ENCODE measurements at places on chromosomes 4 and X. TPM values are rescaled to one million over a fixed set of nuclear protein-coding genes. Genes with fewer than 3 reads are reported as not detected.

DNA sequence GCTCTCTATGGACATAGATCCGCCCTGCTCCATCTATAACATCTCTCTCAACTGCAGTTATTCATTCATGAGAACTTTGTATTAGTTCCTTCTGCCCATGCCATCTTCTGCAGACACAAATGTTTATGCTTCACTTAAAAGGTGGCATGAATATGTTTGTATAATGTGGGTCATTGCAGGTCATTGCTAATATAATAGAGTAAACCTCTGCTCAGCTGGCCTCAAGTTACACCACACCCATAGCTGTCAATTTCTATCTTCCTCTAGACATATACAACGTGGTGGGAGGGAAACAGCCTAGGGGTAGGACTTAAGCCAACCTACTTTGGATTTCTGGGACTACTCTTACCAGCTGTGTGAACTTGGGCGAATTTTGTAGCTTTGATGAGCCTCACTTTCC is 129.8 kb downstream of the ATXN3L start:
- no peaks in the 10 kb centered on the region for H3K4me1 ChIP-seq
- H3K4me3 ChIP-seq = no peak overlapping the region
- no peaks in the 10 kb centered on the region for H3K27me3 ChIP-seq
- no peak for DNase-seq

PAGE5 gene
- 1.1 TPM for total RNA-seq

ITM2A gene
- 106 TPM for total RNA-seq

DNA sequence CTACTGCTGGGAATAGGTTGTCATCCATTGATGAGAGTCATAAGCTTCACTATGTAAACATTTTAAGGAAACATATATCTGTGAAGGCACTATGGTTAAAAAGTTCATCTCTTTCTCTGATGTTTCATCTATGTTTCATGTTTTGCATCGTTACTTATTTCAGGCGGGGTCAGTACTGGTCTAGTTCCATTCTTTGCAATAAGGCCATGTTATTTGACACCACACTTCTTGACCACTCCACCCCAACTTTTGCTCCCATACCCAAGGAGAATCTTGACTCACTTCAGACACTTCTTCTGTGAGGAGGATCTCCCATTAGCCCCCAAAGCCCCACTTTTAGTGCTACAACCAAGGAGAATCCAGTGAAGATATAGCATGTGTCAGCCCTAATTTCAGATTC is 119.4 kb downstream of the GRIA3 start:
- DNase-seq = no peak
- no peaks in the 10 kb centered on the region for H3K4me1 ChIP-seq
- no peaks in the 10 kb centered on the region for H3K36me3 ChIP-seq
- no peak overlapping the region for H3K4me3 ChIP-seq
- no peak overlapping the region for H3K27ac ChIP-seq
- no peaks in the 10 kb centered on the region for H3K27me3 ChIP-seq

PIGA gene
- total RNA-seq = 21.7 TPM

GRCh38 chr4:40299811-40300292 is 35.3 kb upstream of the CHRNA9 start:
- H3K27me3 ChIP-seq = no peaks in the 10 kb centered on the region
- no peaks in the 10 kb centered on the region for H3K36me3 ChIP-seq
- no peak overlapping the region for H3K4me3 ChIP-seq
- H3K4me1 ChIP-seq = peaks cover 74% of the 10 kb centered on the region

OPRPN gene
- not detected for total RNA-seq

DNA sequence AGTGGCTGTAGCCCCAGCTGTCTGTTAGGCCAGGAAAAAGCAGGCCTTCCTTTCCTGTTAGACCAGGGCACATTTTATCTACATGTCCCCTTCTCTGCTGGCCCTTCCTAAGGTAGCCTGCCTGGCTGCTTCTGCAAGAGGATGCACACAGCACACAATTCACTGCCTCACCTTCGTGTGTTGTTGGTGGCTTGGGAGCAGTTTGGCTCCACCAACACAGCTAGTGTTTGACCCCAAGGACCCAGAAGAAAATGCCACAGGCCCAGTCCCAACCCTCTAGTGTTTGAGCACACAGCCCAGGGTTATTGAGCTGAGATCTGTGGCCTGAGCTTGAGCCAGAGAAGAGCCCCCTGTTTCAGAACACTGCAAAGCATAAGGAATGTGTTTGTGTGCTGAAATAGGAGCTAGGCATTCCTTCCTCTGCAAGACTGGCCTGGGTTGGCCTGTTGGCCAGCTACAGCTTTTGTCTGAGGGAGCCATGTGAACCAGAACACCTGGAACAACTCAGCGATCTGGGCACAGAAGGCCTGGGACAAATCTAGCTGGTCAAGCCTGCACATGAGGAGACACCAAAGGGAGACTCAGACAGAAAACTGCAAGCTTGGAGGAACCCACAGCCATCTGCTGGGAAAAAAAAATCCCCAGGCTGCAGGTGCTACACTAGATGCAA is 26.4 kb downstream of the MAGEE1 start:
- no peaks in the 10 kb centered on the region for H3K27me3 ChIP-seq
- no peaks in the 10 kb centered on the region for H3K4me1 ChIP-seq
- no peak for DNase-seq
- no peak overlapping the region for H3K27ac ChIP-seq
- no peak overlapping the region for H3K4me3 ChIP-seq
- H3K36me3 ChIP-seq = no peaks in the 10 kb centered on the region

- H3K4me1 ChIP-seq = no peaks in the 10 kb centered on the region
- H3K27me3 ChIP-seq = no peaks in the 10 kb centered on the region
- DNase-seq = no peak
- H3K27ac ChIP-seq = no peak overlapping the region
Measured at GRCh38 chrX:74351760-74352159, 47.8 kb downstream of the ZCCHC13 start.

HTR2C gene
- not detected for total RNA-seq

- no peak overlapping the region for H3K4me3 ChIP-seq
- no peaks in the 10 kb centered on the region for H3K36me3 ChIP-seq
- H3K27me3 ChIP-seq = no peaks in the 10 kb centered on the region
- DNase-seq = no peak
- no peaks in the 10 kb centered on the region for H3K4me1 ChIP-seq
Measured at GRCh38 chr4:113101669-113102068, 52.2 kb downstream of the ANK2 start.

MAGEC1 gene
- total RNA-seq = not detected

DNA sequence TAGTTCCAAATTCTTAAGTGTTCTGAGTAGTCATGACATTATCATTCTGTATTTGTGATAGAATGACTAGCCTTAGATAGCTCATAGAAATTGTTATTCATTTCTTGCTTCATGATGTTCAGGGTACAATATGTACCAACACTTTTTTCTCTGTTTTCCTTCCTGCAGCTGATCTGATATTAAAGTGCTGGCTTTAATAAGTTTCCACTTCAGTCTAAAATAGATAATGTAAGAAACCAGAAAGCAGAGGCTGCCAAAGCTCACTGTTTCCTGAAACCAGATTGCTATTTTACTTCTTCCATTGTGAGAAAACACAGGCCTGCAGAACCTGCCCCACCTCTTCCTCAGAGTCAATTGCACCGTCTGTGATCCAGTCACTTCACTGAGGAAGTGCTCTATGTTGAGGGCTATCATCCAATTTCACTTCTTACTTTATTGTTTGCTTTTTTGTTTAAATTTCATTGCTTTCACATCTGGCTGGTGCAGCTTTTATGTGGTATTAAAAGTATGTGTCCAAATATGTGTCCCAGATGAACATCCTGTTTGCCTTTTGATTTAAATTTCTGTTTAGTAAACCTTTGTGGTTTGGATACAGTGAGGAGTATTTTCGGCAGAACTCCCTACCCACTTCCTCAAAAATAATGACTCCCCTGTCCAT is 652.1 kb downstream of the ANKRD50 start:
- H3K4me1 ChIP-seq = no peaks in the 10 kb centered on the region
- H3K4me3 ChIP-seq = no peak overlapping the region
- no peak for DNase-seq
- H3K36me3 ChIP-seq = no peaks in the 10 kb centered on the region

GRCh38 chrX:149641432-149641831 is 9.8 kb upstream of the TMEM185A start:
- no peak overlapping the region for H3K4me3 ChIP-seq
- no peak for DNase-seq
- no peak overlapping the region for H3K27ac ChIP-seq
- H3K4me1 ChIP-seq = no peaks in the 10 kb centered on the region

DNA sequence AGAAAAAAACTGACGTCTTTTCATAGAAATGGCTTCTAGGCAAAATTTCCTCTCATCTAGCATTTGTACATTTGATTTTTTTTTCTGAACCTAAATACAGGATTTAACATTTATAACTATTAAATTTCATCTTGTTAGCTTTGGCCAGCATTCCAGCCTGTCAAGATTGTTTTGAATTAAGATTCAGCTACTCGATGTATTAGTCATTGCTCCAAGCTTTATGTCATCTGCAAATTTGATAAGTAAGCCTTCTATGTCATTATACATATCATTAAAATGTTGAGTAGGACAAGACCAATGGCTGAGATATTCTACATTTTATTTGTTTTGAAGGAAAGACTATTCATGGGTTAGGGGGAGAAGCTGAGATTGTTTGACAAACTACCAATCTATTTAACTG is 46.7 kb downstream of the DDX53 start:
- H3K4me3 ChIP-seq = no peak overlapping the region
- no peak overlapping the region for H3K27ac ChIP-seq
- H3K27me3 ChIP-seq = no peaks in the 10 kb centered on the region
- DNase-seq = no peak

- no peaks in the 10 kb centered on the region for H3K27me3 ChIP-seq
- H3K27ac ChIP-seq = no peak overlapping the region
- no peaks in the 10 kb centered on the region for H3K4me1 ChIP-seq
- H3K36me3 ChIP-seq = no peaks in the 10 kb centered on the region
- no peak for DNase-seq
Measured at GRCh38 chrX:1894740-1895139, 279.9 kb downstream of the ASMT start.

DNA sequence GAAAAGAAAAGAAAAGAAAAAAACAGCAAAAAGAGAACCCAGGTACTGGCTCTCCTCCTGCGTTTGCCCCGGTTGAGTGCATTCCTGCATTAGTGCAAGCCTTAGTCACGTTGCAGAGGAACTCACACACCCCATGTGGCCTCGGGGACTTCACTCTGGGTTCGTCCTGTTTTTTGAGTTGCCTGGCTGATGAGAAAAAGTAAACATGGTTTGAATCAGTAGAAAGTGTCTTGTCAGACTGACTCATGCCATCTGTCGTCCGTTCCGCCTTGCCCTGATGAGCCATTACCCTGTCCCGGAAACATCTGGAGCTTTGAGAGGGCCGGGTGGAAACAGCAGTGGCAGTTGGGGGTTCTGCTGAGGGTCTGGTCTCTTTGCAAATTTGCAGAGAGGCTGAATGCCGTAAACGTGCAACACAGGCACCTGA is 16.3 kb downstream of the CD99 start:
- H3K27ac ChIP-seq = no peak overlapping the region
- no peaks in the 10 kb centered on the region for H3K36me3 ChIP-seq
- H3K4me3 ChIP-seq = no peak overlapping the region

DNA sequence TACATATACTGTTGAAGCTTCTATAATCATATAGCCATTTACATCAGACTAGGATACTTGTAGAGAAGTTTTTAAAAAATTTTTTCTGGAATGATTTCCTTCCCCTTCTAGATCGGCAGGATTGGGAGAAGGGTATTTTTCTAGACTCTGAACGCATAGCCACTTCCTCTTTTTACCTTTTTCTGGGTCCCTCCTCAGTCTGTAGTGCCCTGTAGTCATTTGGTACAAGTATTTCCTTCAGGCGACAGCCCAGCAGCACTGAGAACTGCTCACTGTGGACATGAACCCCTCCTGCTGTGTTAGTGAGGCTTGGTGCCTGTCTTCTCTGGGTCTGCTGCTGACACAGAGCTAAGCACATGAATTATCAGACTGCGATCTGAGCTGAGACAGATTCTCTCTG is 255.4 kb downstream of the ARHGAP10 start:
- no peak for DNase-seq
- no peaks in the 10 kb centered on the region for H3K4me1 ChIP-seq
- no peak overlapping the region for H3K27ac ChIP-seq
- H3K27me3 ChIP-seq = no peaks in the 10 kb centered on the region
- H3K4me3 ChIP-seq = no peak overlapping the region

GRCh38 chr4:168380290-168380689 is 61.7 kb upstream of the DDX60 start:
- H3K4me1 ChIP-seq = no peaks in the 10 kb centered on the region
- no peaks in the 10 kb centered on the region for H3K27me3 ChIP-seq
- no peak overlapping the region for H3K27ac ChIP-seq
- no peak for DNase-seq

GRCh38 chr4:54254116-54254914 is 25.2 kb downstream of the PDGFRA start:
- H3K36me3 ChIP-seq = no peaks in the 10 kb centered on the region
- H3K27me3 ChIP-seq = no peaks in the 10 kb centered on the region
- no peak overlapping the region for H3K27ac ChIP-seq
- no peaks in the 10 kb centered on the region for H3K4me1 ChIP-seq

DNA sequence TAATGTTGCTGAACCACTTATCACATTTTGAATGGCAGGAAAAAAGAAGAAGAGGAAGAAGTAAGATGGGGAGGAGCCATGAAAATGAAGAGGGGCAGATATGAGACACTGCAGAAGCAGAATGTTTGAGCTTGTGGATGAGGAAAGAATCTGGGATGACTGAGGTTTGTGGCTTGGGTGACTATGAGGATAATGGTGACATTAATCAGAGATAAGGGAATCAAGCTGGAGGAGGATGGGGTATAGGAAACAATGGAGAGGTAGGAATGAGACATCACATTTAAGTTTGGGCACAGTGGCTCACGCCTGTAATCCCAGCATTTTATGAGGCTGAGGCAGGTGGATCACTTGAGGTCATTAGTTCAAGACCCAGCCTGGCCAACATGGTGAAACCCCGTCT is 19.1 kb upstream of the PHF8 start:
- no peaks in the 10 kb centered on the region for H3K4me1 ChIP-seq
- H3K27ac ChIP-seq = no peak overlapping the region
- H3K27me3 ChIP-seq = no peaks in the 10 kb centered on the region
- H3K4me3 ChIP-seq = no peak overlapping the region
- H3K36me3 ChIP-seq = no peaks in the 10 kb centered on the region
- no peak for DNase-seq

GRCh38 chr4:147674496-147674895 is 9.5 kb downstream of the PRMT9 start:
- H3K27me3 ChIP-seq = no peaks in the 10 kb centered on the region
- no peak overlapping the region for H3K27ac ChIP-seq
- H3K4me3 ChIP-seq = no peak overlapping the region
- no peaks in the 10 kb centered on the region for H3K36me3 ChIP-seq
- no peak for DNase-seq

MAGEB4 gene
- total RNA-seq = not detected

DNA sequence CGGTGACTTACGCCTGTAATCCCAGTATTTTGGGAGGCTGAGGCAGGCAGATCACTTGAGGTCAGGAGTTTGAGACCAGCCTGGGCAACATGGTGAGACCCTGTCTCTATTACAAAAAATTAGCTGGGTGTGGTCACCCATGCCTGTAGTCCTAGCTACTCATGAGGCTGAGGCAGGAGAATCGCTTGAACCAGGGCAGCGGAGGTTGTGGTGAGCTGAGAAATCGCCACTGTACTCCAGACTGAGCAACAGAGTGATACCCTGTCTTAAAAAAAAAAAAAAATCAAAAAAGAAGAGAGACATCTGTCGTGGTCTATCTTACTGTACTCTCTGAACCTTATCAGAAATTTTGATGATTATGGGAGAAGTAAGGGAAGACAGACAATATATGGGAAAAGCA is 144.3 kb downstream of the CAMK2D start:
- no peak overlapping the region for H3K4me3 ChIP-seq
- H3K36me3 ChIP-seq = no peaks in the 10 kb centered on the region
- DNase-seq = no peak

ALPK1 gene
- 3.1 TPM for total RNA-seq

TMEM144 gene
- total RNA-seq = 0.07 TPM

Data from CD8-positive, alpha-beta memory T cell (primary cell).